ENCODE measurements at places on chromosomes 11 and 22.

DNA sequence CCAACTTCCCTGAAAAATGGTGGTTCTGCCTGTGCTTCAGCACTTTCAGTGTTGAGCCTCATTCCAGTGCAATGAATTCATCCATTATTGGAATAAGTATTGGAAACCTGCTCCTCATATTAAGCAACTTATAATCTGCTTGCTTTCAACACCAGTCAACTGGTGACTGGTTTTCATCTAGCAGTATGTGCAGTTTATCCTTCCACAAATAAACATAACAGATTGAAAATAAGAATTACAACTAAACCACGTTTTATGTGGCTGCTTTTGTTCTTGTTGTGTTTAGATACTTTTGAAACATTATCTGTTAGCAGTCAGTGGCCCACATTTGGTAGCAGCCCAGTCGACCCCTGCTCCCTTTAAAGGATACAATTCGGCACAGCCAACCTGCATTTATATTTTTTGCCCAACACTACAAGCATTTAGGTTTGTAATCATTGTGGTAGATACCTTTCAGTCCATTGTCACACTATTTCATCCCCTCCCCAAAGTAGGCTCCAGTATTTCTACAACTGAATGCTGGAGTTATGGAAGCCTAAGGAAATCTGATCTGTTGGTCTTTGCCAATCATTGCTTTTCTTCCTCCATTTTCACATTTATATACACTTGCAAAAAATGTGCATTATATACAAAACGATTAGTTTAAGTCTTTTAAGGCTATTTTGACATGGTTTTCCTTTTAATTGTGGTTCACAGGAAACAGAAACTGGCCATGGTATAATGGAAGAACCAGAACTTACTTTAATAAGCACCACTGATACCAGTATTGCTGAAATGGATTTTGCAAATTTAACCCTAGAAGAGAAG lies 13.1 kb downstream of the TAF1D start:
- DNase-seq: no peak
- no peaks in the 10 kb centered on the region for H3K27me3 ChIP-seq
- peak overlapping the region; percentile 8 for H3K27ac ChIP-seq
- H3K4me1 ChIP-seq: peaks cover under 1% of the 10 kb centered on the region

- H3K27me3 ChIP-seq: no peaks in the 10 kb centered on the region
- peak overlapping the region; percentile 84 for H3K27ac ChIP-seq
- no peak overlapping the region for H3K4me3 ChIP-seq
- no peaks in the 10 kb centered on the region for H3K36me3 ChIP-seq
- peaks cover 75% of the 10 kb centered on the region for H3K4me1 ChIP-seq
These were observed 34.8 kb downstream of the IRAG1 start for GRCh38 chr11:10658621-10659338.

DNA sequence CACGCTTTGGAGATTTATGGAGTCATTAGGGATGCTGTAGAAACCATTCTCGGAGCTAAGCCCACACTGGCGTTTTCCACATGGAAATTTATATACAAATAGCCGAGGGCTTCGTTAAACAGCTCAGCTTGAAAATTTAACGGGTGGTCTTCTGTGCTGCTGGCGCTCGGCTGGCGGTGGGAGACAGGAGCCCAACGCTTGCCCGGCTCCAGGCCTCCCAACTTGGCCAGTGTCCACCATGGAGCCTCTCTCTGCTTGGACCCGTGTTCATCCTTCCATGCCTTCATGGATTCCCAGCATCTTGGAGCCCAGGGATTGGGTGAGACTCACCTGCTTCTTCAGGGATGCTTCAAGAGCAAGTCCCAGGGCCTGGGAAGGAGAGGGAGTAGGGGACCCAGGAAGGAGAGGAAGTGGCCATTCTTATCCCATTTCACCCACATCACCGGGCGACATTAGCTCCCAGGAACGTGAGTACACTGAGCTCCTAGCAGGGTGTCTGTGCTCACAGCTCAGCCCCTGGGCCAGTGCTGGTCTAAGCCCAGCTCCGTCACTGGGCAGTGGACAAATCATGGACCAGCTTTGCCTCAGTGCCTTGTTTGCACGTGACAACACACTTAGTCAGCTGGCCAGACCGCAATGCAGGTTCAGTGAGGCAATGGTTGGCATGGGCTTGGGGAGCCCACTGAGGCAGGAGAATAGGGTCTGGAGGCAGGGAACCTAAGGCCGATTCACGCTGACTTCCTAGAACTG lies 944.3 kb downstream of the BRD1 start:
- no peak overlapping the region for H3K27ac ChIP-seq
- DNase-seq: no peak
- no peaks in the 10 kb centered on the region for H3K27me3 ChIP-seq
- no peak overlapping the region for H3K4me3 ChIP-seq
- no peaks in the 10 kb centered on the region for H3K36me3 ChIP-seq

GRCh38 chr11:134615041-134615615 lies 203.1 kb upstream of the B3GAT1 start:
- H3K4me3 ChIP-seq: no peak overlapping the region
- H3K4me1 ChIP-seq: no peaks in the 10 kb centered on the region
- no peaks in the 10 kb centered on the region for H3K36me3 ChIP-seq
- DNase-seq: no peak

DNA sequence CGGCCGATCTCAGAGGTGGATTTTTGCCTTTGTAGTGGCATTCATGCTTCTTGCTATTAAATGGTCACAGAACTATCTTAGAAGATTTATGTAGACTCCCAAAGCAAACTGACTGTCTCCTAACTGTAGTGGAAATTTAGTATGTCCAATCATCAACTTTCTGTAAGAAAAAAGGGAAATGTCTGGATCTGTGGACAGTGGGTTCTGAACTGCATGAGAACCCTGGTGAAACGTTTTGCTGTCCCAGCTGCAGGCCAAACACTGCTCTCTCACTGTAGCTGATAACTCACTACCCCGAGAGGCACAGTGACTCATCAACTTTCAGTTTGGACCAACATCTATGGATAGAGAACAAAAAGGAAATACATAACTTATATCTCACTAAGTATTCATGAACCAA lies 387.1 kb downstream of the SOX6 start:
- no peaks in the 10 kb centered on the region for H3K36me3 ChIP-seq
- no peak for DNase-seq
- H3K27ac ChIP-seq: peak overlapping the region; percentile 85
- H3K27me3 ChIP-seq: no peaks in the 10 kb centered on the region
- no peak overlapping the region for H3K4me3 ChIP-seq

GRCh38 chr11:36110668-36111410 lies 167.0 kb downstream of the LDLRAD3 start:
- DNase-seq: no peak
- no peaks in the 10 kb centered on the region for H3K36me3 ChIP-seq
- H3K27ac ChIP-seq: no peak overlapping the region
- no peak overlapping the region for H3K4me3 ChIP-seq

- H3K4me3 ChIP-seq: no peak overlapping the region
- H3K27me3 ChIP-seq: peaks cover 7% of the 10 kb centered on the region
- DNase-seq: no peak
- no peaks in the 10 kb centered on the region for H3K36me3 ChIP-seq
These were observed 378.3 kb downstream of the BRD1 start for GRCh38 chr22:49449377-49449776.

DNA sequence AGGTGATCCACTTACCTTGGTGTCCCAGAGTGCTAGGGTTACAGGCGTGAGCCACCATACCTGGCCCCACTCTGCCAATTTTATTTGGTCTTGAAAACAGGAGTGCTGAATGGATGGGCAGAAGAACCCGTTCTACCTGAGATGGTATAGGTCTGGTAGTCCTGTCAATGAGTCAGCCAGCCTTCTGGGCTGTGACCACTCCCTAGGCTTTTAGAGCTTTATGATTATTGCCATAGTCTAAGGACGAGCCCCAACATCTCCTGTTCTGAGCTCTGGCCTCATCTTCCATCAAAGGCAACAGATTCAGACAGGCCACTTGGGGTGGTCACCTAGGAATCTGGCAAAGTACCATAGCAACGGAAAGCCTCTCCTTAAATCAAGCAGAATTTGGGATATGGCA lies 11.5 kb downstream of the ZDHHC5 start:
- no peak for DNase-seq
- no peaks in the 10 kb centered on the region for H3K27me3 ChIP-seq
- no peaks in the 10 kb centered on the region for H3K36me3 ChIP-seq

DNA sequence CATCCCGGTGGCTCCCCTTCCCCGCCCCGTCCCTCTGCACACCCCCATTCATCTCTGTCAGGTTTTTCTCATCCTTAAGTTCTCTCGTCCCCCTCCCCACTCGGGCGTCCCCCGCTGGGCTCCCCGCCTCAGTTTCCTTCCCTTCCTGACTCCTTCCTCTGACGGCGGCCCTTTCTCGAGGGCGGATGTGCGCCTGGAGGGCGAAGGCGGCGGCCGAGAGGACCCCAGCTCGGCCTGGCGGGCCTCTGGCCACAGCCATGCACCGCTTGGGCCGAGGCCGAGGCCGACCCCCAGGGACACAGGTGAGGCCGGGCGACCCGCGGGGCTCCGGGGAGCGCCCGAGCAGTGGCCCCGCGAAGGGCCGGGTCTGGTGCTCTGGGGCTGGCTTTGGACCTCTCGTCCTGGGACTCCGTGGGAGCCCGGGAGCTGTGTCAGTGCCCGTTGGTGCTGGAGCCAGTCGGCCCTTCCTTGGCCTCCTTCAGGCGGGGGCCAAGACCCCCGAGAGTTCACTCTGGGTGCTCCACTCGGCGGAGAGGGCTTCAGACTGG lies 2.9 kb downstream of the PHLDB1 start:
- H3K4me3 ChIP-seq: peak overlapping the region; percentile 58
- H3K27ac ChIP-seq: peak overlapping the region; percentile 95
- DNase-seq: no peak
- peaks cover 12% of the 10 kb centered on the region for H3K36me3 ChIP-seq
- H3K4me1 ChIP-seq: peaks cover 32% of the 10 kb centered on the region

- H3K36me3 ChIP-seq: no peaks in the 10 kb centered on the region
- H3K4me3 ChIP-seq: no peak overlapping the region
- no peaks in the 10 kb centered on the region for H3K4me1 ChIP-seq
- H3K27ac ChIP-seq: no peak overlapping the region
These were observed 1408.8 kb downstream of the TBC1D22A start for GRCh38 chr22:48171271-48171691.

DNA sequence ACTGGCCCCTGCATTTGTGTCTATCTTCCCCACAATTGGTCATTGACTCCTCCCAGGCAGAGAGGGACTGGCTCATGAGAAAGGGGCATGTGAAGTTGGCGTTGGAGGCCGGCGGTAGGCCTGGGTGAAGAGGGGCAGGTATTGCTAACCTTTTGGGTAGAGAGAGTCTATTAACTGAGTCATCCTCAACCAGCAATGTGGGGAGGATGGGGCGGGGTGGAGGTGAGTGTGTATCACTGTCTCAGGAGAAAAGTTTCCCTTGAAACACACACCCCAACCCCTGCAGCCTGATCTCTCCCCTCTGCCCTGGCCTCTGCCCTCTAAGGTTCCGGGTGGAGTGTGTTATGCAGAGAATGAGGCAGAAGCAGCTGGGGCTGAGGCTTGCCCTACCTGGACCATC lies 60.1 kb upstream of the PHF21B start:
- DNase-seq: no peak
- no peaks in the 10 kb centered on the region for H3K36me3 ChIP-seq
- no peak overlapping the region for H3K4me3 ChIP-seq
- H3K4me1 ChIP-seq: peaks cover 17% of the 10 kb centered on the region
- no peak overlapping the region for H3K27ac ChIP-seq

DNA sequence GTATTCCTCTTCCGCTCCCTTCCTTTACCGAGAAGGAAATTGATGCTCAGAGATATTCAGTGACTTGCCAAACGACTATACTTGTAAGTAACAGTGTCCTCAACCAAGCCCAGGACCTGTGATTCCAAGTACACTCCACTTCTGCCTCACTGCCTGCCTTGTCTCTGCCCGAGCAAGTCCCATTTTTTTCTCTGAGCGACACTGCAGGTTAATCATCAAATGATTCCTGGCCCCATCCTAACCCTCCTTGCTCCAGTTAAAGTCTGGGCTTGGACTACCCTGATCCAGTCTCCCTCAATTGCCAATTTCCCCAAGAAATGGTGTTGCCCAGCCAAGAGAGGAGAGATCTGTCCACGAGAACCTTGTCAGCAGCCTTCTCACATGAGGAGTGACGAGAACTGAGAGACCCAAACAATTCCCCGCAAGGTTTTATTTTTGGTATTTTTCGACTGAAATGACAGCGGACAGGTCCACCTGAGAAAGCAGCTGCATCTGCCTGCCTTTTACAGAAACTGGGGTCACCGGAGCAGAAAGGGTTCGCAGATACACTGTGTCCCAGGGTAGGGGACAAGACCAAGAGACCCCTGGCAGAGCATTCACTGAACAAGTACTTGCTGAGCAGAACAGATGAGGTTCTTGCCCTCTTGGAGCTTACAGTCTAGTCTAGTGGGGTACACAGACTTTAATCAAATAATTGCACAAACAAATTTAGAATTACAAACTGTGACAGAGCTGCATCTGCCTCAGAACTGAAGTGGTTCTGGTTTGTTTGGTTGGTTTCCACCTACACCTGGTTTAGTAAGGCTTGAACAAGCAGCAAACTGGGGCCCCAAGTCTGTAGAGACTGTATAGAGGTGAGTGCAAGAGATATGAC lies 11.4 kb downstream of the POU2AF1 start:
- H3K36me3 ChIP-seq: no peaks in the 10 kb centered on the region
- no peak overlapping the region for H3K27ac ChIP-seq
- no peak overlapping the region for H3K4me3 ChIP-seq
- peaks cover 16% of the 10 kb centered on the region for H3K4me1 ChIP-seq

GRCh38 chr11:64848826-64849597 lies 4.6 kb upstream of the CDC42BPG start:
- no peak for DNase-seq
- peak overlapping the region; percentile 90 for H3K27ac ChIP-seq
- H3K4me3 ChIP-seq: no peak overlapping the region
- H3K4me1 ChIP-seq: peaks cover 94% of the 10 kb centered on the region
- H3K27me3 ChIP-seq: no peaks in the 10 kb centered on the region

DNA sequence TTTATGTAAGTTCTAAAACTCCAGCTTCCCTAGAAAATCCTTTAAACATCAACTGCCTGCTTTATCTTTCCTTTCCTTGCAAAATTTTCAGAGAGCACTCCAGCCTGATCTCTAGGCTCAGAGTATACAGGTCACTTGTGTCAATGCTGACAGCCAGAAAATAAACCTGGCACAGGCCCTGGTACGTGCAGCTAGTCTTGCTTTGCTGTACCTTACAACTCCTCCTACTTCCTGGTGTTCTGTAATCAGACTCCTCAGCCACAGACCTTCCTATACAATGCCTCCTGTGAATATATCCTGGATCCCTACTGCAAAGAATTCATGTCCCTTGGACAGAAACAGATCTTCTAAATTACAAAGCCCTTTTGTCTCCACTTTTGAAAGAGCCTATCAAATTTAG lies 24.2 kb upstream of the TMEM123 start:
- no peaks in the 10 kb centered on the region for H3K27me3 ChIP-seq
- H3K27ac ChIP-seq: peak overlapping the region; percentile 32
- no peaks in the 10 kb centered on the region for H3K36me3 ChIP-seq
- no peaks in the 10 kb centered on the region for H3K4me1 ChIP-seq
- H3K4me3 ChIP-seq: no peak overlapping the region

Data from esophagus squamous epithelium (tissue), 5 donors.